ENCODE measurements at places on chromosomes 2 and 18. TPM values are rescaled to one million over a fixed set of nuclear protein-coding genes. Genes with fewer than 3 reads are reported as not detected.

THSD7B gene
- total RNA-seq: 0.22 TPM

GRCh38 chr2:68226794-68227193, 25.5 kb downstream of the PPP3R1 start:
- no peak for DNase-seq

GPR75 gene
- 0.82 TPM for total RNA-seq

VPS4B gene
- 16.7 TPM for total RNA-seq

- no peak for DNase-seq
These were observed 6.0 kb downstream of the COMMD1 start for GRCh38 chr2:61911510-61911909.

DNA sequence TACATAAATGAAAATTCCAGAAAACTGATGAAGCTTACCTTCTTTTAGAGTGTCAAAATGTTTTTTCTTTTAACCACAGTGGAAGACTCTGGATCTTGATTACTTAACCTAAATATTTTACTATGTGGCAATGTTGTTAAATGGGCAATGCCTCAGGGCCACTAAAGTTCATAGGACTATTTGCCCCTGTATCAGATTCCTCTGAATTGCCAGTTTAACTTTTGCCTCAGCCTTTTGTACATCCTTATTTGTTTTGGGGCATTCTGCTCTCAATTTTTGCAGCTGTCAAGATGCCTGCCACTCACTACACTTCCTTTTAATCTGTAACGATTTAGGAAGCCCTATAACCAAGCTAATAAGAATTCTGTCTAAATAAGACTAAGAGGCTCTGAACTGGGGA, 31.7 kb upstream of the SERTAD2 start:
- no peak for DNase-seq

GALNT3 gene
- total RNA-seq: 0.08 TPM

- no peak for DNase-seq
These were observed 213.4 kb downstream of the RND3 start for GRCh38 chr2:150274108-150274507.

DNA sequence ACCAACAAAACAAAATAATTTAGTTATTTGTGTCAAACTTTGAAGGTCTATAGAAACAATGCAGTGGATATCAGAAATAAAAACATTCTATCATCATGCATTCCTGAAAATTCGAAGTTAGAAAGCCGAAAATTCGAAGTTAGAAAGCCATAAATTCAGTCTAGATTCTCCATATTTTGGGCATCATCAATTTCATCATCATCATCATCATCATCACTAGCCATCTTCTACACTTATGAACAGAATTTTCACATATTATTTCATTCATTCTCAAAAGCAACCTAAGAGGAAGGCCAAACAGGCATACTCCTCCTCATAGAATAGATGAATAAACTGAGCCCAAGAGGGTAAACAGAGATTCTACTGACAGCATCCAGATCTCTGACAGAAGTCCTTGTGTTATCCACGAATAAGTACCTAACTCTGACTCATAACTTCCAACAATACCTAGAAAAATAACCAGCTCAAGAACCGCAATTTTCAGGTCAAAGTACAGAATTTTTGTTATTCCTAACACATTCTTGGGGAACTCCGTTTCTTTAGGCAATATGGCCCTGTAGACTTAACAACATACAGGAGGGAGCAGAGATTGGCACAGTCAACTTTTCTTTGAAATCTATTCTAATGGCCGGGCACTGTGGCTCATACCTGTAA, 84.7 kb downstream of the TCF4 start:
- DNase-seq: no peak

DNA sequence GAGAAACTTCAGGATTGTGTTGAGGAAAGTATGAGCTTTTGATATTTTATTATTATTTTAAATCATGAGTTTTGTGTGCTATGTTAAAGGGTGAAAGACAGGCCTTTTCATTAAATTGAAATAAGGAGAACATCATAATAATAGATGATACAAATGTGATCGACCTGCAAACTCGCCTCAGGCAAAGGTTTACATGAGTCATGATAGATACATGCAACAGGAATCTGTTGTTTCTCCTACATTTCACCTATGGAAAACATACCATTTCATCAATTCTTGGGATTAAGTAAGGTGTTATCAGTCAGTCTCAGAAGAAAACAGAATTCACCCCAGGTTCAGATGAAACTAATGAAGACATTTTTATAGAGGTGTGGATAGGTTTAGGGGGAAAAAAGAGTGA, 1992.5 kb upstream of the PIK3C3 start:
- no peak for DNase-seq

GRCh38 chr2:234102112-234102511, 51.6 kb downstream of the SPP2 start:
- no peak for DNase-seq

GRCh38 chr2:26822877-26823276, 25.1 kb upstream of the DPYSL5 start:
- no peak for DNase-seq

Measured in left ventricle myocardium inferior (tissue), 1 donor.